Fibroblast of pulmonary artery (primary cell): ENCODE measurements at places on chromosomes 3 and 15.

DNA sequence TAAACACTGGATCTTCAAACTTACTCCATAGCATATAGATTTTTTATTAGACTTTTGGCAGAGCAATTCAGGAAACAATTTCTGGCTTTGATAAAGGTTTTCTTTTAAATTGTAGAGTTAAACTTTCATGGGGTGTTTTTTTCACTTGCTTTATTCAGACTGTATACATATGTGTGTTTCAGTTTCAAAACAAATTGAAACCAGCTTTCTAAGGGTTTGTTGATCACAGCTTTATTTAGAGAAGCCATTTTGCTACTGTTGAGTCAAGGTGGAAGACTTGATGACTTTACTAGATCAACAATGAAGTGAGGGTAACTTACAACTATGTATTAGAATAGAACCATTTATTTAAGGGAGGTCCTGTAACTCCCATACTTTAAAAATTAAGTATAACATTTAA, 6.2 kb downstream of the UBE2E1 start:
- no peak for DNase-seq

GRCh38 chr3:155189478-155189877, 104.0 kb downstream of the STRIT1 start:
- no peak for DNase-seq

GRCh38 chr3:129542747-129543146, 228 bp upstream of the H1-8 start:
- DNase-seq: no peak

DNA sequence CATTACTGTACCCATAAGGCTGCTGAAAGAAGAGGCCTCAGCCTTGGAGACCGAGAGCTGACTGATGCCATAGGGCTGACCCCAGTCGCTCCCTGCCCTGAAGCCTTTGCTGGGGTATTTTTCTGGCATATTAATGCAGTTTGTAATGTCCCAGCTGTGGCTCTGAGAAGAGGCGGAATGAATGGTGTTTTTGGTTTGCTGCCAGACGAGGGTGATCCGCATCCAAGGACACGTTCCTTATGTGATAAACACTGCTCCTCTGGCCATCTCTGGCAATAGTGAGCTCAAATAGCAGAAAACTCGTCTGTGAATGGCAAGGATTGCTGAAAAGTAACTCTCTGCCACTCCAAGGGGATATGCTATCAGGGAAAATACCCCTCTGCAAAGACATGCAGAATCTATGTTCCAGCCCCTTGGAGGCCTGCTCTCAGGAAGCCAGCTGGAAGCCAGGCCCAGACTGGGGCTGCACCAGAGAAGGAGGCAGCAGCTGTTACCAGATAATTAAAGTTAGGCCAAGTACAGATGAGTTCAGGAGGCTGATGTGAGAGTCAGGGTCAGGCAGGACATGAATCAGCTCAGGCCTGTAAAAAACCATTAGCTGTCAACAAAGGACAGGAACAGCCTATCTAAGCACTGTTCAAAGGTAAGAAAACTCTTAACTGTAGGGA, 28.9 kb upstream of the KLHL6 start:
- DNase-seq: peak; percentile 76

DNA sequence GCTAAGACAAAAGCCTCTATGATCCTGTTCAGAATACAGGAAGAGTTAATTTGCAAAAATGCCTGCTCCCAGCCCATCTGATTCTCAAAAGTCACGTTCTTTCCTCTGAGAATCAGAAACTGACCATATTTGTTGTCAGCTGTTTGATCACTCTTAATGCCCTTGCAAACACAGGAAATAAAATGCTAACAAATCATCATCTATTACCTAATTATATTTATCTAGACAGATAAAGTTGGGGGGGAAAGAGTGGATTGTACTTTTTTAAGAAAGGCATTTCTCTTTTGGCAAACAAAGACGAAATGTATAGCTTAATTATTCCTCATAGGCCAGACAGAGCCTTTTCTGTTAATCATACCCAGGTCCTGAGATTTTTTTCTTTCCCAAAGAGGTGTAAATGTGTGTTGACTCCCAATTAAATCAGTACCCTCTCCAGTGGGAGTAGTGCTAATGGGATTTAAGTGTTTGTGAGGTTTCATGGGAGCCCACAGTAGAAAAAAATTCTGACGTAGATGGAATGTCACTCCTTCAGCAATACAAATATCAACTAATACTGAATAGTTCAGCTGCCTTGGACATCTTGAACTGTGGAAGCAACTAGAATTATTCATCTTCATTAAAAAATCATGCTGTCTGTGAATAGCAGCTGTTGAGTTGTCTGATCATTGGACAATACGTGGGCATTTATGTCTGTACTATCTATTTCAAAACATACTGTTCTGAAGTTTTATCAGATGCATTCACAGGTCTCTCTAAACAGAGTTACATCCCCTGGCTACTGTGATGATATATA, 22.5 kb upstream of the BNIP2 start:
- no peak for DNase-seq

- no peak for DNase-seq
Measured at GRCh38 chr3:179651687-179652446, 973 bp upstream of the USP13 start.

DNA sequence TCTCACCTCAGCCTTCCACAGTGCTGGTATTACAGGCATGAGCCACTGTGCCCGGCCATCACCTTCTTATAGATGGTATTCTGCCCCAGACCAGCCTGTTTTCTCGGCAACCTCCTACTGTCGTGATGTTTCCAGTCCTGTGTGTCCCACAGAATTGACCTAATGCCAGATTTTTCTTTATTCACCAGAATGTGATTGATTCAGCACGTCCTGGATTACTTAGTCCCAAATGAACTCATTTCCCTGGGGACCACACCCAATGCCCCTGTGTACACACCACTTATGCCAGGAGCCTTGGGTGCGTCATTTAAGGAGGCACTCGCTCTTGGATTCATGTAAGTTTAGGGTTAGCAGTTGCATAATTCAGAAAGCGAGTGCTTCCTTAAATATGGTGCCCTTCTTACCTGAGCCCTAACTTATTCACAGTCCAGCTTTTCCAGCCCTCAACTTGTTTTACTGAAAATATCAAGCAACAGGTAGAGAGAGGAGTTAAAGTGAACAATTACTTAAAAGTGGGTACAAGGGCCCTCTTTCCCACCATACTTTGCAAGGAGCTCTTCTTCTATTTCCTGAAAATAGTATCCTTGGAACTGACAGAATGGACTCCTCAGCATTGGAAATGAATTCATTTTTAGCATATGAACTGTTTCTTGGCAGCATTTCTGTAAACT, 64.6 kb upstream of the UBE2E1 start:
- DNase-seq: peak; percentile 25

- DNase-seq: no peak
Measured at GRCh38 chr3:128491691-128491940, 1.4 kb downstream of the GATA2 start.

- no peak for DNase-seq
Measured at GRCh38 chr15:31957581-31957980, 72.7 kb upstream of the CHRNA7 start.

- no peak for DNase-seq
Measured at GRCh38 chr15:63288342-63288741, 10.9 kb downstream of the APH1B start.

DNA sequence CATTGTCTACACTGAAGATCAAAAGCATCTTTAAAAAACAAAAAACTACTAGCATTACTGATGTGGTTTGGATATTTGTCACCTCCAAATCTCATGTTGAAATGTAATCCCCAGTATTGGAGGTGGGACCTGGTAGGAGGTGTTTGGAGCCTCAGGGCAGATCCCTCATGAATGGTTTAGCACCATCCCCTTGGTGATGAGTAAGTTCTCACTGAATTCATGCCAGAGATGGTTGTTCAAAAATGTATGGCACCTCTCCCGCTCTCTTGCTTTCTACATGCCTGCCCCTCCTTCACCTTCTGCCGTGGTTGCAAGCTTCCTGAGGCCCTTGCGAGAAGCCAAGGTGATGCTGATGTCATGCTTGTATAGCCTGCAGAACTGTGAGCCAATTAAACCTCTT, 136.6 kb upstream of the FHIT start:
- no peak for DNase-seq

- no peak for DNase-seq
Measured at GRCh38 chr15:46409841-46410301, 775.0 kb downstream of the SQOR start.

DNA sequence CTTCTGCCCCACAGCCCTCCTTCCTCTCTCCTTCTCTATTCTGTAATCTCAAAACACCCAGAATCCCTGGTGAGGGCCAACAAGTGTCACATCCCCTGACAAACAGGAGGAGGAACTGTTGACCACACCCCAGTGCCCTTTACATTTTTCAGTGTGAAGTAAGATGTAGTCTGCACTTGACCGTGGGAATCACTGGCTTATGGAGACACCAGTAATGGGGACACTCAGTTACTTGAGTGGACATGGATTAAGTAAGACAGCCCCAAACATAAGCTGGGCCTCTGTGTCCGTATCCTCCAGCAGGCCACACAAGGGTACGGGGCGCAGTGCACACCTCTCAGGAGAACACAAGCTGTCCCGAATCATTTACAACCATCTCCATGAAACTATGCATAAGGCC, 28.4 kb upstream of the LIMD1 start:
- no peak for DNase-seq

DNA sequence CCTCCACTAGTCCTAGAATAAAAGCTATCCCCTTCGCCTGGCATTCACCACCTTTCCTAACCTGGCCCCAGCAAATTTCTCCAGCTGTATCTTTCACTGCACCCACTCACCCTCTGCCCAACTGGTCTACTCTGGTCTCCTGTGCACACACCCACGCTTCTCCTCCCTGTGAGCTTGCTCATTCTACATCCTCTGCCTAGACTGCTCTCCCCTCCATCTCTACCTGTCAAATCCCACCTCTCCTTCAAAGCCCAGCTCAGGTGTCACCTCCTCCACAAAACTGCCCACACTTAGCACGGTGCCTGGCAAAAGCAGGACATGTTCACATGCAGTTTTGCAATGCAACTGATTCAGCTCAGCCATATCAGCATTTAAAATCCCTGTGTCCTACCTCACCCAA, 45.8 kb upstream of the NTRK3 start:
- no peak for DNase-seq

DNA sequence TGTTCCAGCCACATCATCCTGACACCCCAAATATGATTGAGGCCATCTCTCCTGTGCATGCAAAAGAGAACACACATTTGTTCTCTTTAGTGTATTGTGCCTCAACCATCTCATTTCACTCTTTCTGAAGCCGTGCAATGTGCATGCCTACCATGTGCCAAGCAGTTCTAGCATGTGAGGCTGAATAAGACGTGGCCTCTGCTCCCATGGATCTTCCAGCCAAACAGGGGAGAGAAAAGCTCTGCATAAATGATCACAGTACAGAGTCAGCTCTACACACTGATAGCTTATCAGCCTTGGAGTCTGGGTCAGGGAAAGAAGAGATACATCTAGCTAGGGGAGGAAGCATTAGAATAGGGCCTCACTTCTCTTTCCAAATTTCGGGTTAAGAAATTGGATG, 48.2 kb upstream of the ATG7 start:
- no peak for DNase-seq

GRCh38 chr15:58434334-58434875, 2.6 kb downstream of the LIPC start:
- no peak for DNase-seq

DNA sequence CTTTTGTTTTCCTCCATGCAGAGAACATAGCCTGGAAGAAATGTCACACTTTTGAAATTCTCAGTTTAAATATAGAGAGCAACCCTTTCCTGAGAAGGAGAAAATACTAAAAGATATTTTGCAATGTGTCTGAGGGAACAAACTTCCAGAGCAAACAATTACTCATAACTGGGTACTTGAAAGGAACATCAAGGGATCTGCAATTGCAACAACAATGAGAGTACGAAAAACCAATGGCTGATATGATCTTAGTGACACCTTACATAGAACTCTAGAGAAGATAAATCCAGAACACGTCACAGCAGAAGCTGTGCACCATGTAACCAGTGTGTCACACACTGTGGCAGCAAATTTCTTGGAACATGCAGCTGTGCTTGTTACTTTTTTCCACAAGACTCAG, 14.6 kb upstream of the ARPP21 start:
- peak; percentile 38 for DNase-seq

DNA sequence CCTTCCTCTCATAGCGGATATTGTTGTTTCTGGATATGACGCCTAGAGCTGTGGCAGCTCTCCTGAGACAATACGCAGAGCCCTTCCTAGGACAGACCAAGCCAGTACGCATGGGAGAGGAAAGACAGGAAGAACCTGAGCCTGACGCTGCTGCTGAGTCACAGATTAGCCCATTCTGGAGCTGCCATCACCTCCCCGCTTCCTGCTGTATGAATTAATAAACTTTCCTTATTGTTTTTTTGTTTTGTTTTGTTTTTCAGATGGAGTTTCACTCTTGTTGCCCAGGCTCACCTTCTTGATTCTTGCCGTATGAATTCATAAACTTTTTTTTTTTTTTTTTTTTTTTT, 67.0 kb downstream of the PPCDC start:
- peak; percentile 95 for DNase-seq

DNA sequence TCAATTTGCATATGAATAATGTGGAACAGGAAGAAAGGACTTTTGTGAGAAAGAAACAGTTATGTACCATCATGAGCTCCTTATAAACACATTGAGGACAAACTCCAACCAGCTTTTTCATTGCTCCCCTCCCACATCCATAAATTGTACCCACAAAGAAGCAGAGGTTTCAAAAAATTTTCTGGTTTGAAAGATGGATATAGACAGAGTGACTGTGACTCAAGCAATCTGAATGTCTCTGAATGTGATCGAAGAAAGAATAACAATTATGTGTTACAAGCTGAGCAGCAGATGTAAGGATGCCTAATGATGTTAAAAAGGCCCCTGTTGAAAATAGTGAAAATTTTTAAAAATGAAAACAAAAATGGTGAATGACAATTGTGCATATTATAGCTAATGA, 127.4 kb downstream of the TFG start:
- DNase-seq: no peak

GRCh38 chr3:193997228-193998122, 138.5 kb upstream of the HES1 start:
- DNase-seq: no peak

DNA sequence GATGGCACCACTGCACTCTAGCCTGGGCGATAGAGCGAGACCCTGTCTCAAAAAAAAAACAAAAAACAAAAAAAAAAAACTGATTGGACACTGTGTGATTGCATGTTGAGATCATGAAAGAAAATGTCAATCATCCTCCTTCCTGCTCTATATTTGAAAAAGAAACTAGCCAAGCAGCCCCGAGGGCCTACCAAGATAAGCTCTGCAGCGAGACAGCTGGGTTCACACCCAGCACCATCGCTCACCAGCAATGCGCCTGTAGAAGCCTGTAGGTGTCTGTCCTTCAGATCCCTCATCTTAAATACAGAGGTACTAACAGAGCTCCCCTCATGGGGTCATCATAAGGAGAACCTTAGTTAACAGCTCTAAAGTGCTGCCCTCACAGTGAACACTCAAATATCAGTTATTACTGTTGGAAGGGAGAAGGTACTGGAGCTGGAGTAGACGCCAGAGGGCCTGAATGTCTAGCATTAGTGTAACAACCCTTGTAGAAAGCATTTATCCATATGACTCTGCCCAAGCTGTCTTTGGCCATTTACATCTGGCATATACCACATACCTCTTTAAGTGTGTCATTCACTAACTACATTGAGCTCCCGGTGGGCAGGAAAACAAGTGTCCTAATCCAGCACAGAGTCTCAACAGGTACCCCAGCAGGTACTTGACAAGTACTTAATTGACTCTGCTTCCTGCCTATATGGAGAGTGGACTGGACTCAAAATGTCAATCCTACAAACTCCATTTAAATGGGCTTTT, 22.9 kb downstream of the MYLK start:
- no peak for DNase-seq

- DNase-seq: peak; percentile 89
Measured at GRCh38 chr15:37877851-37878741, 56.3 kb upstream of the TMCO5A start.
